COLO829 (cell line): ENCODE measurements at places on chromosomes 1 and 21.

- no peak for DNase-seq
These were observed 80.8 kb downstream of the CAMK2N1 start for GRCh38 chr1:20405051-20405754.

DNA sequence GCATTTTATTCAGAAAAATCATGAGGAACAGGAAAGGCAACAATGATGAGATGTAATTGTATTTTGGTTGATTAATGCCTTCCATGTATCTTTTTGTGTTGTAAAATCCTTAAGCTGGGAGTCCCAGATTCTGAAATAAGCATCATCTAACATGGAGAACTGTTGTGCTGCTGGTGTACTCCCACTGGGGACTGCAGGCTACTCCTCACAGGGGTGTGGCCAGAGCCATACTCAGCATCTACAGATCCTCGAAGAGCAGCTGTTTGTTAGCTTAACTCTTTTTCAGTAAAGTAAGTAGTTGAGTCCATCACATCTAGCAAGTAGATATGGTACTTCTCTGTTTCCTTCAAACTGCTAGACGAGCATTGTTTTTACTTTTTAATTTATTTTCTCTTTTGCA is 358.0 kb downstream of the BRINP3 start:
- no peak for DNase-seq

GRCh38 chr1:109917768-109918606 is 7.3 kb downstream of the CSF1 start:
- DNase-seq: no peak

GRCh38 chr1:163875927-163876320 is 554.2 kb downstream of the NUF2 start:
- no peak for DNase-seq

DNA sequence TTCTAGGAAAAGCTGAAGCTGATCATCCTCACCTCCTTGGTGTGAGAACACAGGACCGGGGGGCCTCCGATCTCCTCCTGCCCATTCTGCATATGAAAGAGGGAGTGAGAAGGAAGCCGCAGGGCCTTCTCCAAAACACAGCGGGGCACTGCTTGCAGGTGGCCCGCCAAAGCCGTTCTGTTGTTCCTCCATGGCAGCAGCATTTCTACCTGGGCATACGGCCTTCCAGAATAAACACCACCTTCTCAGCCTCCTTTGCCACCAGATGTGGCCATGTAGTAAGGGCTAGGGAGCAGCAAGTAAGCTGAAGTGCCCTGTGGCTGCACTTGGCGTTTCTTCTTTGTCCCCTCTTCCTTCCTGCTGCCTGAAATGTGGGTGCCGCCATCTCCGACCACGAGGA is 214.9 kb downstream of the TOMM20 start:
- DNase-seq: no peak

DNA sequence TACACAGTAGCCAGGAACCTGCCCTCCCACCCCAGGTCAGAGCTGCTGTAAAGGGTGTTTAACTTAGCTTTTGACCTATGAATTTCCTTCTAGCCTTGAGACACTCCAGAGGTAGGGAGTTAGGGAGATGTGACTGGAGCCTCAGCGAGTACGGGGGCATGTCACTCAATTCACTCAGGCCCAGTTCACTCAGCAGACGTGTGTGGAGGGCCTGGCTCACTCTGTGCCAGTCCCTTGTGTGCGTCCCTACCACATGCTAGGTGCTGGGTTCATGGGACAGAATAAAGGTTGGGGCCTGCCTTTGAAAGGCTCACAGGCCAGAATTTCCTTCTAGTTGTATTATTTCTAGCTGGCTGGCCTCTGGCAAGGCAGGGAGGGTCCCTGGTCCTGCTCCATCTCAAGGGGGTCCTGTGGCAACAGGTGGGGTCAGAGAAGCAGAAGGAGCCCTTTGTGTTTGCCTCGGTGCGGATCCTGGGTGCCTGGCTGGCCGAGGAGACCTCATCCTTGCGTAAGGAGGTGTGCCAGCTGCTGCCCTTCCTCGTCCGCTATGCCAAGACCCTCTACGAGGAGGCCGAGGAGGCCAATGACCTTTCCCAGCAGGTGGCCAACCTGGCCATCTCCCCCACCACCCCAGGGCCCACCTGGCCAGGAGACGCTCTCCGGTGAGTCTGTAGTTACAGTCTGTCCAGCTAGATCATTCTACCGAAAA is 4.5 kb downstream of the NCDN start:
- DNase-seq: no peak

- no peak for DNase-seq
These were observed 1.4 kb upstream of the PADI6 start for GRCh38 chr1:17370618-17371017.

DNA sequence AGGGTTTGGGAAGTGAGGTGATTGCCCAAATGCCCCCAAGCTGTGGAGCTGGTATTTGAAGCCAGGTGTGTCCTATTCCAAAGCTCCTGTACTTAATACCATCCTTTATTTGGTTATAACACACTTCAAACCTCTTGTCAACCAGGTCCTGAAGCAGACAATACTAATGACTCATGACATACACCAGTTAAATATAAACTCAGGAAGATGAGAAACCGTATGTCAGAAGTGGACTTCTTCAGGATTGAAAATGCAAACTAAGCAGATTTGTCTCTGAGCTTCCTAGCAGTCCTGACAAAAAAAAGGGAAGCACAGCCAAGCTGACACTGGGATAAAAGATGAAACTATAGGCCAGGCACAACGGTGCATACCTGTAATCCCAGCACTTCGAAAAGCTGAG is 70.6 kb downstream of the ALPL start:
- no peak for DNase-seq

DNA sequence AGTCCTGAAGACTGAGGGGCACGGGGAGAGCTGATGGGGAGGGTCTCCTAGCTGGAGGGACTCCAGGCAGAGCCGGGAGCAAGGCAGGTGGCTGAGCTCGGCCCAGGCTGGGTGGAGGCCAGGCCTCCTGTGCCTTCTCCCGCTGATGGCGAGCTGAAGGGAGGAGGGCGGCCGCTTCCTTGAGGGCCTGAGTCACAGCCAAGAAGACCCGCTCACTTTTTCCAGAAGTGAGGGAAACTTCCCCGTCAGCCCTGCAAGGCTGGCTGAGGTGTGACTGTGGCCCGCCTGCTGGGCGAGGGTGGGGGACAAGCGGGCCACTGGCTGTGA is 1.7 kb upstream of the VWA1 start:
- DNase-seq: no peak

GRCh38 chr1:3536420-3537195 is 74.7 kb downstream of the MEGF6 start:
- no peak for DNase-seq

DNA sequence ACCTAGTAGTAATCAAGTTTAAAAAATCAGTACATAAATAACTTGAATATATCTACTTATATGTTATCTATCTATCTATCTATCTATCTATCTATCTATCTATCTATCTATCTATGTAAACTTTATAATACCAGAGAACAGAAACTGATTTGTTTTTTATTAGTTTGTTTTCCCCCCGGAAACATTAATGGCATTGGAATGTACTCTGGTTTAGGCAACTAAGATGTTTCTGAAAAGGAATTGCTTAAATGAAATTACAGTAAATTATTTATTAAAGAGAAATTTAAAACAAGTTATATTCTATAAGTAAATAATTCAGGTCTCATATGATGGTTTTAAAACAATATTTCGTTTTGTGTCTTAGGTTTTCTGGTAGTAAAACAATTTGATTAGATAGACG is 681.0 kb upstream of the ADAMTS5 start:
- no peak for DNase-seq
